ENCODE measurements at places on chromosomes 7 and 10.

DNA sequence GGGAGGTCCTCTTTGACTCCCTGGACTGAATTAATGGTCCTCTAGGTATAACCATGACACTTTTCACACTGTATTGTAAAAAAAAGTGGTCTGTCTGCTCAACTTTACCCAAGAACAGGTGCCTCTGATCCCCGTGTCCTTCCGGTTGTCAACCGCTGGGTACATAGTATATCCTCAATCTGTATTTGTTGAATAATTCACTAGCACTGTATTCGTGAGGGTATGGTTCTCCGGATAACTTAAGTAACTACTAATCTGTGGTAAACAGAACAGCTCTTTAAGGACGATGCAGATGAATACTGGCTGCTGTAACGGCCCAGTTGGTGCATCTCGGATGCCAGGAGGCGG is 472 bp upstream of the ADAM22 start:
- DNase-seq, result no peak

GRCh38 chr10:116274064-116274904 is 1.3 kb upstream of the GFRA1 start:
- peak; percentile 24 for DNase-seq

- DNase-seq, result no peak
Measured at GRCh38 chr7:29359482-29360093, 165.0 kb downstream of the CHN2 start.

DNA sequence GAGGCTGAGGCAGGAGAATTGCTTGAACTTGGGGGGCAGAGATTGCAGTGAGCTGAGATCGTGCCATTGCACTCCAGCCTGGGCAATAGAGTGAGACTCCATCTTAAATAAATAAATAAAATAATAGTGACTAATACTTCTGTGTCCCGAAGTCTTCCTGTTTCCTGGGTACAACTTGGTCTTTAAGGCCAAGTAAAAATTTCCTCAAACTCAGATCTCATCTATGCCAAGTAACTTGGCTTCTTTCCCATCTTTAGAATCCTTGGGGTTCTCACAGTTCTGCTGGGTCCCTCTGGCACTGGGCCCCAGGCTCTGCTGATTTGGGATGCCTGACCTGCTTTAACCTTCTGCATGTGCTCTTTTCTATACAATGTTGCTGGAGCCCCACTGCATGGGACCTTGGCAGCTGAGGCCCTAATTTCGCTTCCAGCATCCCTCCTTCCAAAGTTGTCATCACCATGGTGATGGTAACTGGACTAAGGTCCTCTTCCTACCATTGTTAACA is 22.7 kb upstream of the AKR1B10 start:
- no peak for DNase-seq

DNA sequence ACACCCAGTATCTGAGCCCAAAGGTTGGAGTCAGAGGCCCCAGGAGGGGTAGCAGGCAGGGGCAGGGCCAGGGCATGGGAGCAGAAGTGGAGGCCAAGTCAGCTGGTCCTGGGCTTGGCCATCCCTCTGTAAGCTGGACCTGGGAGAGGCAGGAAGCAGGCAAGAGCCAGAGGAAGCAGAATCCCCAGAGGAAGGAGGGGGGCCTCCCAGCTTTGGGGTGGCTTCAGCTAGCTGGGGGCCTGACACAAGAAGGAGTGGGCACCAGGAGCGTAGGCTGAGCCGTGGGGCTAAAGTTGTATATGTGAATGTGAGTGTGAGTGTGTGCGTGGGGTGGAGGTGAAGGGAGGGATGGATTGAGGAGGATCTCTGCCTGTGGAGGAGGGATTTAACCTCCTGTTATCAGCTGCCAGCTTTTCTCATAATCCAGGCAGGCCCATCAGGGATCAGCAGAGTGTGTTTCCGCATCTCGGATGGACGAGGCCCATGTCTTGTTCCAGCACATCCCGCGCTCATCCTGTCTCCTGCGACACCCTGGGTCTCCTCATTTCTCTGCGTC is 54.0 kb downstream of the NEURL1 start:
- no peak for DNase-seq

DNA sequence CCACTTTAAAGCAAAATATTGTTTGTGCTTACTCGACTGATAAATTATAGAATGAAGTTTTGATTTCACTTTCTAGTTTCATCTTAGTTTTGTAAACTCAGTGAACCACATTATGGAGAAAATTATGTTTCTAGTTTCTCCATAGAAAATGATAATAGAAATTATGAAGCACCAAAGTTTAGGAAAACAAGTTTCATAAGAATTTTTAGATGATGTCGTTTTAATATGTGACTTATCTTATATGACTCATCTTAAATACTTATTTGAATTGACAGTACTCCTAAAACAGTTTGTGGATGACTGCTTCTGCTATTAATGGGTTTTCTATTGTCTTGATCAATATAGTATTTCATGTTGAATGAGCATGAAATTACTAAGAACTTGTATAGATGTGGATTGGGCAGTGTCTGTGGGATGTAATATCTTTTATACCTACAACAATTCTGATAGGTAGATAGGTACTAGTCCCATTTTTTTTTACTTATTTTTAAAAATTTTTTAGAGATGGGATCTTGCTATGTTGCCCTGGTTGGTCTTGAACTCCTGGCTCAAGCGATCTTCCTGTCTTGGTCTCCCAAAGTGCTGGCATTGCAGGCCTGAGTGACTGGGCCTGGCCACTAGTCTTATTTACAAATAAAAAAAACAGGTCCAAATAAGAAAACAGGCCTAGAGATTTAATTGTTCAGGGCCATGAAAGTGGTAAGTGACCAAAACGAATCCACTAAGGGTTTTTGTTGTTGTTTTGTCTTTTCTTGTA is 3.7 kb downstream of the HBP1 start:
- no peak for DNase-seq

GRCh38 chr7:127848241-127848640 is 183.0 kb downstream of the LRRC4 start:
- DNase-seq, result no peak

DNA sequence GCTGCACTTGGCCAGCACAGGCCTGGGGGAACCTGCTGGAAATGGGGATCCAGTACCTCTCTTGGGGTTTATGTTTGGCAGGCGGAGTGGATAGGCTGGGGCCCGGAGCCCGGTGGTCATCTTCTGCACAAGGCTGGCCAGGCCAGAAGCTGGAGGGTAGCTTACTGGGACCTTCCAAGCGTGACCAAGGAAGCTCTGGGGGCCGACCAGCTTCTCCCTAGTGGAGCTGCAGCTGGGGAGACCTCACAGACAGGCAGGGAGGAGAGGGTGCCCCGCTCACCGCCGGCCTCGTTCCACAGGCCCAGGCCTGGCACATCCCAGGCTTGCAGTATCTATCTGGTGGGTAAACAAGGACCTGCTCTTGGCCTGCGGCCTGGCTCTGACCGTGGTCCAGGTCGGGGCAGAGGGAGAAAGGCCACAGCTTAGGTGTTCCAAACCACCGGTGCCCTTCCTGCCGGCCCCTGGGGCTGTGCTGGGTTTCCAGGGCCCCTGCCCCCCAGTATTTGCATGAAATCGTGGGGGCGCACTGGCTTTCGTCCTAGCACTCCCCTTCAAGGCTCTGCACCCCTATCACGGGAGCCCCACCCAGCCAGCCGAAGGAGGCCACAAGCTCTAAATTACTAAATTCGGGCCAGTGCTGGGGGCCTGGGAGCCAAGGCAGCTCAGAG is 1.5 kb upstream of the ELFN1 start:
- no peak for DNase-seq

DNA sequence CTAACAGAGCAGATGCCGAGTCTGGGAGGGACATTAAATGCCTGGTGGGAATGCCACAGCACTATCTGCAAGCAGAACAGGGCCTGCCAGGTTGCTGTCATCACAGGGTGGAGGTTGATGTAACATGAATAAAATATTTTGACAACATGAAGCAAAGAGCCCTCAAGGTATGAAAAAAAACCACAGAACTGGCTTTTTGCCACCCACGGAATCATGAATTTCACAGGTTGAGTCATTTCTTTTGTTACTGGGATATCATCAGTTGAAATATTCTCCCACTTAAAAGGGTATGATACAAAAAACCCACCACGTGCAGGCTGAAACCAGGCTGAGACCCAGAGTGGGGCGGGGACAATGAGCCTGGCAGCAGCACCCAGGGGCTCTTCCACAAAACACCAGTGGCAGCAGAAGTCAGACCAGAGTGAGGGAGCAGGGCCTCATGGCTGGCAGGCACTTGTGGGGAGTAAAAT is 220.1 kb downstream of the TNS3 start:
- DNase-seq, result peak; percentile 89

GRCh38 chr7:75866489-75867389 is 12.1 kb upstream of the RHBDD2 start:
- DNase-seq, result peak; percentile 52

DNA sequence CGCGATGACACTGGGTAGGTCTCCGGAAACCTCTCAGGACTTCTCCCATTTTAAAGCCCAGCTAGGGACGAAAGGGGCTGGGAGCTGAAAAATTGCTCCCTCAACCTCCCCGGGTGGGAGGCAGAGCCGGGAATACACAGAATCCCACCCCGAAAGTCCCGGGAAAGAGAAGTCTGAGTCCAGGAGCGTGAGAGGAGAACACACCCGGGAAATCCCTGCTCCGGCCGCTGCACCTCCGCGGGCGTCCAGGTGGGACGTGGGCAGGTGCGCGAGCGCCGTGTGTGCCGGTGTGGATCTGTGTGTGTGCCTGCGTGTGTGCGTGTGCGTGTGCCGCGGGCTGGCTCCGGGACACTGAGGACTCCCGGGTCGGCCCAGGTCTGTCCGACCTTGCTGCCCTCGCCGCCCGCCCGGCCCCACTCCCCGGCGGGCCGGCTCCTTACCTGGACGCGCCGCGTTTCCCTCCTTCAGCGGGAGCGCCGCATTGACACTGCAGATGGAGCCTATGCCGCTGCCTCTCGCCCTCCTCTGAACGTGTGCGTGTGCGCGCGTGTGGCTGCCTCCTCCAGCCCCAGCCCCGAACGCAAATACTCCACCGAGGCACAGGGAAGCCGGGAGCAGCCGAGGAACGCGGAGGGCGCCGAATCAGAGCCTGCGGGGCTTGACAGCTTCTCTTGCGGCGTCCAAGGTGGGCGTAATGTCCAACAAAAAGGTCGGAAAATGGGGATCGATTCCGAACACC is at the start of gene PLXNA4:
Gene PLXNA4, minus strand, starts transcription at position 489 of the 739 bp plus-strand sequence. CDS start 67,777 bp downstream, outside the sequence.
- no peak for DNase-seq

DNA sequence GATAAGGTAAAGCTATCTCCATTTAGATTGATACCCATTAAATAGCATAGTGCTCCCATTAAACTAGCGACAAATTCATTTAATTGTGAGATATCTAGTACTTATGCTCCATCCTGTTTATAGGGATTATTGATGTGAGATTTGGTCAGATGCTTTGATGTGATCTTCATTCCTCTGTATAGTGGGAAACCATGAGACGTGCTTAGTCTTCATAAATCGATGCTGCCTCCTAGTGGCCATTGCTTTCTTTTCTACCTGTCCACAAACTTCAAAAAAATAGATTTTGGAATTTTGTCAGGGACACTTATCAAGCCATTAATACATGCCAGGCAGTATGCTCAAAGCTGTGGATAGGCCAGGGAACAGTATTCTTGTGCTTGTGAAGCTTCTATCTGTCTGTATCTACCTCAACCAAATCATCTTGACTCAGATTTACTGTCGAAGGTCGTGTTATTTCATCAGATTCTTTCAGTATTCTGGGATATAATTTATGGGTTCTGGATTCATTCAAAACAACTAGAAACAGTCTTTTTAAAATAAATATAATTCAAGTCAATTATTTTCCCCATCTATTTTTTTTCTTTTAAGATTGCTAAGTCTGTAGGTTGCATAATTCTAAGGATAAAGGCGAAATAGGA is 12.0 kb downstream of the LSM8 start:
- DNase-seq, result peak; percentile 72

GRCh38 chr7:105257338-105257737 is 131.4 kb downstream of the SRPK2 start:
- no peak for DNase-seq

GRCh38 chr7:108408296-108408991 is 47.8 kb downstream of the NRCAM start:
- DNase-seq, result no peak

DNA sequence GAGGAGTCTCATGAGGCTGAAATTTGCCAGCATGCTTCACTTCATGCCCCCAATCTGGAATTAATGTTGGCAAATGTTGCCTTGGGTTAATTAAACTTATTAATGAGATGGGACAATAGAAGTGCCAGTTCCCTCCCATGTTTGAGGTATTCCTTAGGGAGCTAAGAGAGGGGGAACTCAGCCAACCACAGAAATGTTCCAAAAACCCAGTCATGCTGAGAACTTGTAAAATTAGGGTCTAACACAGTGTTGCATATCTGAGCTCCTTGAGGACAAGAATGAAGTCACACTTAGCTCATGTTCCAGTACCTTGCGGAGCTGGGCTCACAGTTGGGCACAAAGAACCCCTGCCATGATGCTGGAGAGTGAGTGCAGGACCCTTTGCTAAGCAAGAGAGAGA is 89.4 kb downstream of the OAT start:
- DNase-seq, result no peak

DNA sequence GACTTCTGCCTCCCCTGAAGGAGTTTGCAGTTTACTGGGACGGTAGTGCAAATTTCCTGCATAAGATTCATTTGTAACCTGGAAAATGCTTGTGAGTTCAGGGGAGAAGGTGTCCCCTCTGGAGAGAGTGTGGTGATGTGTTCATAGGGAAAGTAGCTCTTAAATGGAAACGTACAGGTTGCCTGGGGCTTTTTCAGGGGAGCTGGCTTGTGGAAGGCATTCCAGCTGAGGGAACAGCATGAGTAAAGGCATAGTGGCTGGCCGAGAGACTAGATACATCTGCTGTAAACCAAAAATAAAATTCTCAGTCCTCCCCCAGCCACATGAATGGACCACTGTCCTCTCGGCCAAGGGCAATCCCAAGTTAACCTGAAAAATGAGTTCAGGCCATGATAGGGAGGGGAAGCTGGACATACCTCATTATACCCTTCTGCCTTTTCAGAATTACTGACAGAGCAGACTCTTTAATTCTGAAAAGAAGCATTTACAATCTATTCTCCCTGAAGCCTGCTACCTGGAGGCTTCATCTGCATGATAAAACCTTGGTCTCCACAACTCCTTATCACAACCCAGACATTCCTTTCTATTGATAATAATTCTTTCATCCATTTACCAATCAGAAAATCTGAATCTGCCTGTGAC is 123.7 kb downstream of the GALNT17 start:
- no peak for DNase-seq

DNA sequence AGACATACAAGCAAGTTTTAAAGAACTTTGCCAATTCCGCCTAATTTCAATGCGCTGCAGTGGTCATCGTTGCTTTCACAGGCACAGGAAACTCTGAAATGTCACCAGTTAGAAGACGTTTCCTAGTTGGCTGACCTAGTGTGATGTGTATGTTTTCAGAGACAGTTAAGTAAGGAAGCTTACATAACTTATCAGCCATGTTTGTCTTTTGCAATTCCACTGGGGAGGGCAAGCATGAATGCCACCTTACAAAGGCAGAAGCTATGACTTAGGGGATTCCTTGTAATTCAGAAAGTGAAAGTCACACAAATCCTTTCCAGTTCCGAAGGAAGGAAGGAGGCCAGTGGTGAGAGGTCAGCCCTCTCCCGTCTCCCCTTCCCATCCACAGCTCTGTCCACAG is 15.0 kb upstream of the NPS start:
- no peak for DNase-seq

Measured in astrocyte of the spinal cord (primary cell).